NCI-H2107 (cell line): ENCODE measurements at places on chromosomes 13 and 19.

DNA sequence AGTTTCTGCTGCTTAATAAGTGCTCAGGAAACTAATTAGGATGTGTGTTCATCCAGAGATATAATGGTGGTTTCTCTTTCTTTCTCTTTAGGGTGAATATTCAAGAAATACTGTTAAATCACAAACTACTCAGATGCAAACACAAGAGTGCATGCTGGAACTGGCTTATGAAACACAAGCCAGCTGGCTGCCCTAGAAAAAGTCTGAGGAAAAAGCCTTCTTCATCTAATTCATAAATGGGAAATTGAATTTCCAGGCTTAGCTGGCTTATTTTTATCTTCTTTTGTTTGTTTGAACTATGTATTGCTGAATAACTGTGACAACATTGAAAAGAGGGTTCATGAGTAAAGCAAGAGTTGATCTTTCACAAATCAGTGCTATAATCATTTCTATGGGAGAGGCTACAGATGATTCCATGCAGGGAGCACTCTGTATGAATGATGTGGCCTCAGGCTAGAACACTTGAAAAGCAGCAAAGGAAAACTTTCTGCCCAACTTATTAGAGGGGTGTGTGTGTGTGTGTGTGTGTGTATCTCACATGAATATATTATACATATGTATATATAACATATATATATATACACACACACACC, 69.8 kb upstream of the SCEL start:
- no peak for DNase-seq

- DNase-seq: no peak
Observed at GRCh38 chr19:23769691-23770468, 11.2 kb upstream of the ZNF681 start.

GRCh38 chr19:46981286-46981945, 38.2 kb upstream of the NPAS1 start:
- no peak for DNase-seq

GRCh38 chr19:14871619-14872230, 14.2 kb downstream of the OR7A17 start:
- DNase-seq: no peak

DNA sequence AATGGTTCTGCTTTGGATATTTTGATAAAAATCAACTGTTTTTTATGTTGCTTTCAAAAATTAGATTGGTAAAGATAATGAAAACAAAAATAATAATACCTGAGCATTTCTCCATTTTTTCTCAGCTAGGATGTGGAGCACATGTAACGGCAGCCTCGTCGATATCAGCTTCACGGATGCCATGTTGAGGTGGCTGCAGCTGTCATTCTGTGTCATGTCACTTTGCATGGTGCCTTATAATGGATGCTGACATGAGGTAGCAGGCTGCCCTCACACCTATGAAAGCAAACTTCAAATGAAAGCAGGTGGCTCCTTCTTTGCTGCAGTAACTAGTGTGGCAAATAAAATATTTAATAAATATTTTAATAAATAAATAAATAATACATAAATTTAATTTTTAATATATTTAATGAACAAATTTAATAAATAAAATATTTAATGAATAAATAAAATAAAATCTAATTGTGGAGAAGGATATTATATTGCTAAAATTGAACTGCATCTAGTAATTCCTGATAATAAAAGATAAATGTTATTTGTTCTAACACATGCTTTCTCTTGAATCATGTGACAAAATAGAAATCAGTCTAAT, 955.7 kb upstream of the SLC10A2 start:
- DNase-seq: no peak

DNA sequence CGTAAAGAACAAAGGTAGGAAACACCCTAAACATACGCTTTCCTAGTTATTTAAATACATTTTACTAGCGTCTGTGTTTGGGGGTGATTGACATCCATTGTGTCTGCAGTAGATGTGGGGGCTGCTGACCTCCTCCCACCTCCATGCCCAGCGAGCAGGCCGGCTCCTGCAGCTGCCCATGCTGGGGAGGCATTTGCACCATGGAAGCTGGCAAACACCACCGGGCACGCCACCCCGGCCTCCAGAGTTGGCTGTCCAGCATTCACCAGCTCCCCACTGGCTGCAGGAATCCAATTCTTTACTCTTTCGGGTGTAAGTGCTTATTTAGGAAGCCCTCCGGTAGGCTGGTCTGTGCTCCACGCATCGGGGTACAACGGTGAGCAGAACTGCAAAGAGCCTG, 115.4 kb upstream of the USP29 start:
- no peak for DNase-seq

GRCh38 chr13:107590556-107590955, 624.8 kb downstream of the LIG4 start:
- DNase-seq: no peak

DNA sequence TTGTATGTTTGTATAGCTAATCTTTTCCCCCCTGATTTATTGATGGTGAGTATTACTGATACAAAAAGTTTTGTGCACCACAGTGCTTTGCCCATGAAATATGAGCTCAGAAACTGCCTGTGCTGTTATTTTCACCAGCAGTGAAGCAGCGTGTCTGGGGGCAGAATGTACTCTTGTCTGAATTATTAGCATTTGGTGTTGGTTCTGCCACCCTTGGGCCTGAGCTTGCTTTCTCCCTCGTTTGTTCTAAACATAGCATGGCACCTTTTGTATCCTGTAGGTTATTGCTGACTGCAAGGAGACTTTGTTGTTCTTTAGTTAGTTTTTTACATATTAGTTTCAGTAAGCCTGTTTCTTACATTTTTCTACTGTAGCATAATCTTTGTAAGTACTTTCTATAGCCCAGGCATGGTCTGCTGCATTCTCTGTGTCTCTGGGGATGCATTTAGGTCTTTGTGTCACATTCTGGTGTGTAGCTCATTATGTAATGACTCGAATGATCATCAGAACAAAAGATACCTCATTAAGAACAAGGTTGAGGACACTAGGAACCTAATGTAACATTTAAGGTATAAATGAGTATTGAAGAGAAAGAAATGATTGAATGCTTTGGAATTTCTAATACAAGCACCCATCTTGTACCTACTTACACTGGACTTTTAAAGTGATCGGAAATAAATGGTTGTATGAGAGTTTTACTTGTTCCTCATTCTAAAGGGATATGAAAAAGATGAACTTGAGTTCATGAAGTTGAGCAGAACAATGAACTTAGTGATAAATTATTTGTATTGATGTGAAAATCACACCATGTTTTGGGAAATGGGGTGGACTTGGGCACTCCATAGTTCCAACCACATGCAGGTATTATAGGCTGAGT, 50.3 kb upstream of the GPI start:
- DNase-seq: no peak

DNA sequence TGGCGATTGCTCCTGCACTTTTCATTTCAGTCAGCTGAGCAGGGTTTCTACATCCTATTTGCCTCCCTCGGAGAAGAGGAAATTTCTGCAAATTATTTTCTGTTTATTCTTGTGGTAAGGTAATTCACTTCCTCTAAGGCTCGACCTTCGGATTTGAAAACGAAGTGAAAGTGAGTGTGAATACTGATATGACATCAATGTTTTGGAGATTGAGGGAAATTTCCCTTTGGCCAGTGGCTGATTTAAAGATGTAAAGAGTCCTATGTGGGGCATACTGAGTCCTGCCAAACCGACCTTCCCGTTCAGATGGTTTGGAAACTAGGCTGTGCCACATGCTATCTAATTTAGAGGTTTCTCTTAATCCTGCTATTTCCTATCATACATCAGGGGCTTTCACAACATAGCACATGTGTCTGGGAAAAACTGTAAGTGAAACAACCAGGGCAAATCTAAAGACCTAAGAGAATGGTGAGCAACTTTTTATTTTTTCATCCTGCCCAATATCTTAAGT, 112.3 kb downstream of the POSTN start:
- DNase-seq: no peak

DNA sequence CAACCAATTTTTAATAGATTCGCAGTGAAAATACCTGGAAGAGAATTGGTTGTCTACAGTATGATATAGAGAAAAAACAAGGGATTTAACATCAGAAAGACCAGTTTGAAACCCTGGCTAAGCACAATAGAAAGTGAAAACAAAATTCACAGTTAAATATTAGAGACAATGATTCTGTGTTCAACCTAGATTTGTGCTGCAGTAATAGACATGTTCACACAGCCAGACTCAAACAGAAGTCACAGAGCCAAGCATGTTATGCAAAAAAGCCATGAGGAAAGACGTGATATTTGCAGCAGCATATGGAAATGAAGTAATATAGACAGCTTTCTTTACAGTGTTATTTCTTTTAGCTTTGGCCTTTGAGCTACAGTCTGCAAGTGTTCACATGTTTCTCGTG, 48.1 kb downstream of the SCEL start:
- no peak for DNase-seq

DNA sequence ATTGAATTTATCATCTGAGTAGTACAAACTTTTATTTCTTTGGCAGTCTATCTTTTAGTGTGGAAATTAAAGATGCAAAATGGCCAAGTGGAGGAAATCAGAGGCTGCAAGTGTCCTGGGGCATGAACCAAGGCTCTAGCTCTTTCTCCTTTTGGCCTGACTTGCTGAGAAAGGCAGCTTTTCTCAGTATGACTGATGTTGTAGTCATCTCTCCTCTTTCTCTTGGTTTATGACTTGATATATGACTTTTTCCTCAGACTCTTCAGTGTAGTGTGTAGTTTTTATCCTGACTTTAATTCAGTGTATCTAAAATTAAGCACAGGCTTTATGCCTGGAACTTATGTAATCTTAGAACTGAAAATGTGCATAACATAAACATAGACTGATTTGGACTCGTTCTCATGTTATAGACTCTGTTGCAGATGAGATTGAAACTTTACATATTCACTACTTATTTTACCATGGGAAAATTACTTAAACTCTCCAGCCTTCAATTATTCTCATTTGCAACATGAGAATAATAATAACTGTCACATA, 65.7 kb downstream of the SLITRK5 start:
- no peak for DNase-seq

DNA sequence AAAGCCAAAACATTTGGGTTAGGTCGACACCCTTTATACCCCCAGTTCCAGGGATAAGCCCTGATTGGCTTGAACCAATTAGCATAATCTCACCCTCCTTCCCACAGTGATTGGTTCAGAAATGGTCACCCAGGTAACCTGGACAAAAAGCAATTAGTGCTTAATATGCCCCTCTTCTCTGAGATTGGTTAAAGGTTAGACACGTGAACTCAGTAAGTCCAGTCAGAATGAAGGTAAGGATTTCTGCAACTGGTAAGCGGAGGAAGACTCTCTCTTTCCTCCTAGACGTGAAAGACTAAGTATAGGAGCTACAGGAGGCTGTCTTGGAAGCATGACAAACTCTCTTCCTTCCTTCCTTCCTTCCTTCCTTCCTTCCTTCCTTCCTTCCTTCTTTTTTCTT, 1.3 kb upstream of the PNMA8C start:
- DNase-seq: no peak

DNA sequence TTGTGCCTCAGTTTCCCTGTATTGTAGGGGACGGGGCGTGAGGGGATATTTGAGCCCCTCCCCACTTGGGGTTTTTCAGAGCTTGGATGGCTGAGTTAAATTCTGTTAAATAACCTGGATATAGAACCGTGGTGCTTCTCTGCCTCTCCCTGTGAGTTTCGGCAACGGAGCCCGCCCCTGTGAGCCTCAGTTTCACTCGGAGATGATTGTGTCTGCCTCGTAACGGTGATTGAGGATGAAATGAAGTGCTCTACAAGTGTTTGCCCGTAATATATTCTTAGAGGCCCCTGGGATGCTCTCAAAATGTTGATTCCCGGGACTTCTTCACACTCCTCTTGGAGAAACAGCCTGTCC, 509 bp downstream of the KXD1 start:
- DNase-seq: no peak

DNA sequence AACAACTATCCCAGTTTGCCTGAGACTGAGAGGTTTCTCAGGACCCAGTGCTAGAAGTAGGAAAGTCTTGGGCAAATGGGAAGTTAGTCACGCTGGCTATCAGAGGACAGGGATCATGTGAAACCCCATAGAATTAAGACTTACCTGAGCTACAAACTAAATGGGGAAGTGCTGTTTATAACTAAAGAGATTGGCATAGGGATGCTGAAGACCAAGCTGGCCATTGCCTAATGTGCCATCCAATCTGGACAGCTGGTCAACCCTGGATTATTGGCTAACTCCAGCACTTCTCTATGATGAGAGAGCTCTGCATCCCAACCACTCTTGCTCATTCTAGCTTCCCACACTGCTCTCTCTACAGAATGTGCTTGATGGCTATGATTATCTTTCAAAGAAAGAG, 216.1 kb downstream of the TDRD3 start:
- DNase-seq: no peak

DNA sequence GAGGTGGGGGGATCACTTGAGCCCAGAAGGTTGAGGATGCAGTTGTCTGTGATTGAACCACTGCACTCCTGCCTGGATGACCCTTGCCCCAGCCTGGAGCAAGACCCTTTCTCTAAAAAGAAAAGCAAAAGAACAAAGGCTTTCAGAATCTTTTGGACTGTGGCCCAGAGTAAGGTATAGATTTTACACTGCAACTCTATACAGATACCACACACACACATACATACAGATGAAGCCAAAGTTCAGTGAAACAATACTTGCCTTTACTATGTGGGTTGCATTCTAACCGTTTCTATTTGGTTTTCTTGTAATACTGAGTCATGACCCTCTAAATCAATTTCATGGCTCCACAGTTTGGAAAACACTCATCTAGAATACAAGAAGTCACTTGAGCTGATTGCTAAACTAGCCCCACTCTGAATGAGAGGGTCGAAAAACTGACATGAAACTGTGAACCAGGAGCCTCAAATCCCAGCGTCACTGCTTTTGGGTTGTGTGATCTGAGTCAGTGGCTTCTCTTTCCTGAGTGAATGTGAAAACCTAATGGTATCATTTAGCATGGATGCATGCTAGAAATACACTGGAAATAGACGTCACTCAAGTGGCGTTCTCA, 756.1 kb downstream of the UQCRFS1 start:
- DNase-seq: no peak

DNA sequence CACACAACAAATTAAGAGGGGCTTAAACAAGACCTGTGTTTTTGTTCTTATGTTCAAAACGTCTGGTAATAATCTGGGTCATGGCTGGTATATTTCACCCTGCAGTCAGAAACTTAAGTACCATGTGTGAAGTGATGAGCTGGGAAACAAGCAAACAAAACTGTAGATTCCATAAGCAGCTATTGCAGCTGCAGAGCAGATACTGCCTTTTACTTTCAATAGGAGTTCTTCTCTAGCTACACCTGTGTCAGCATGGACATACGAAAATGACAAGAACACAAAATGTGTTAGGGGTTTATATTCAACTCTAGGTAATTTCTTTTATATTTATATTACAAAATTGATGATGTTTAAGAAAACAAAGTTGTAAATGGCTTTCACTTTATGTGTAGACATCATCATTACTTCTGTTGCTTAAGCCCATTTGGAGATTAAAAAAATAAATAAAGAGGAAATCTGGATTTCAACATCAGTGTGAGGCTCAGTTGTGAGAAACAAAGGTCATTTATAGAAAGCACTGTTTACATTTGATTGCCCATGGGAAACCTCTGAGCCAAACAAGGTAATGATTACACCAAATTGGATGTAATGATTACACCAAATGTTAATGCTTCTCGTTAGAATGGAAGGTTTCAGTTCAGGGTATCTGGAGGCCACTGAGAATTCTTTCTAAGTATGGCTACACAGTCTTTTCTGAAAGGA, 451.0 kb upstream of the SLC10A2 start:
- no peak for DNase-seq

- no peak for DNase-seq
Observed at GRCh38 chr19:2495130-2495641, 19.3 kb downstream of the GADD45B start.

GRCh38 chr19:54439174-54439851, 9.7 kb upstream of the LENG8 start:
- no peak for DNase-seq

- no peak for DNase-seq
Observed at GRCh38 chr19:10885201-10886169, 14.1 kb downstream of the CARM1 start.

GRCh38 chr13:60759499-60759898, 362.5 kb downstream of the TDRD3 start:
- DNase-seq: no peak
